Cardiac muscle cell (in vitro differentiated cells and primary cell): ENCODE measurements at places on chromosomes 12 and 14. TPM values are rescaled to one million over a fixed set of nuclear protein-coding genes. Genes with fewer than 3 reads are reported as not detected.

- H3K27ac ChIP-seq: no peak overlapping the region
- peak overlapping the region; percentile 28 for H3K4me3 ChIP-seq
- no peaks in the 10 kb centered on the region for H3K36me3 ChIP-seq
- peak; percentile 77 for DNase-seq
- H3K4me1 ChIP-seq: no peaks in the 10 kb centered on the region
- H3K27me3 ChIP-seq: peaks cover 9% of the 10 kb centered on the region
Measured at GRCh38 chr12:51820526-51821439, 27.7 kb downstream of the FIGNL2 start.

DNA sequence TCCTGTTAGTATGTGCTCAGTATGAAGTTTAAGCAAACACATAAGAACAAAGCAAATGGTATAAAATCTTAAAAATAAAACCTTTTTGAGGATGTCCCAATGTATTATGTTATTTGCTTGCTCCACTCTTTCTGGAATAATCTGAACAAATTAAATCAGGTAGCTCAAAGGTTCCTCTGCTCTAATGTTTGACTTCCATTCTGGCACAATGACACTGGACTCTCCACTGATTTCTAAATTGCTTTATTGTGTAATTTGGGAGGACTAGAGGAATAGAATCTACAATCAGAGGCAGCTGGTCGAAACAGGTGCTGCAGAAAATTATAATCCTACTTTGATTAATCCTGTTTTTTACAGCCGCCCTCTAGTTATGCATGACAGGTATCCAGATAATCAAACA lies 523.7 kb upstream of the FOXG1 start:
- no peaks in the 10 kb centered on the region for H3K36me3 ChIP-seq
- no peak for DNase-seq
- H3K27ac ChIP-seq: no peak overlapping the region
- no peaks in the 10 kb centered on the region for H3K4me1 ChIP-seq
- no peaks in the 10 kb centered on the region for H3K27me3 ChIP-seq

Gene C1QL4
- not detected in 2 replicates for total RNA-seq

Gene GOLGA5
- 21.8 and 22.4 TPM in 2 replicates for total RNA-seq
